Cerebellar cortex (tissue), 1 donor: ENCODE measurements at places on chromosomes 6 and 20.

GRCh38 chr6:111478749-111479148, 4.3 kb downstream of the REV3L start:
- DNase-seq = peak; percentile 60

DNA sequence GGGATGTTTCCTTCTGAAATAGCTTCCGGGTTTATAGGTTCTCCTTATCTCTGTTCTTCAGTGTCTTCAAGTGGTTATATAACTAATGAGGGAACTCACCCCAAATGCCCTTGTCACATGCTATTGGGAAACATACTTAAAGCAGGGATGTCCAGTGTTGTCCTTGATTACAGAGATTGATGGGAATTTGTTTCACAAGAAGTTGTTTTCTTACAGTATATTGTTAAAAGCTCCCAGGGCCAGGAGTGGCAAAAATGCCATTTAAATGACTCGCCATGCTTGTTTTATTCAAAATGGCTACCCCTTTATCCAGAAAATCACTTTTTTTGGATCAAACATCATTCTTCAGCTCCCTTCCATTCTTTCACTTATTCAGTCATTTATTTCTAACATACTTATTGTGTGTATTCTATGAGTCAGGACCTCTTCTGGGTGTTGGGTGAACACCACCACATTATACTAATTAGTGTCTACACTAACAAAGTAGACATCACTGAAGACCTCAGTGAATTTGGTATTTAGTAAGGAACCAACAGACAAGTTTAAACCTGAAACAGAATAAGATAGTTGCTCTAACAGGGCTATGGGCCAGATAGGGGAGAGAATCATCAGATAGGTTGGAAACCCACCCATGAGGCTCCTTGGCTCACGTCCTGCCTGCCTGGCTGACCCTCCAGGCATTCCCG, 791.1 kb downstream of the MAFB start:
- DNase-seq = no peak

- peak; percentile 62 for DNase-seq
These were observed 202.2 kb downstream of the ATXN1 start for GRCh38 chr6:16559071-16559470.

DNA sequence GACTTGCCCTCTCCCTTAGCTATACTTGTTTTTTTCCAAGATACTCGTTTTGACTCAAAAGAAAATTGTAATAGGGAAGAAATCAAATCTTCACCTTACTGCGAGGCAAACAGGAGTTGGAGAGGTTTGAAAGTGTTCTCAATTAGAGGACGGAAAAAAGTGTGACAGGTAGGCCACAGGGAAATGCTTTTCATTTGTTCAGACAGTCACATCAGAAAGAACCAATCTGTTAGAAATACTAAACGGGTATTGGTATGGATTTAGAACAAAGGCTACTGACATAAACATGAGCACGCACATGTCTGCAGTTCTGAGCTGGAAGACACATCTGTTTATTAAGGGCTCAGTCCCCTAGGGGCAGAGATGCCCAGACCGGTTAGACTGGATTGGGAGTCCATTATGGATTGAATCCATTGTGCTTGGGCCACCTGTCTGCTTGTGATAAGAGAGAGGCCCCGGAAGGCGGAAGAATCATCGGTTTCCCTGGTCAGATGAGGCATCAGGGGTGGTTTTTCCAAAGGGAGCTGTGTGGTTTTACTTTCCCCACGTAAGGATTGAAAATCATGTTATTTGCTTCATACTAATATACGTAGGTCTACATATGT, 220.9 kb upstream of the MYLIP start:
- no peak for DNase-seq

- DNase-seq = no peak
These were observed 217.2 kb upstream of the FOXA2 start for GRCh38 chr20:22801528-22801927.

- peak; percentile 25 for DNase-seq
These were observed 1.0 kb upstream of the DUSP22 start for GRCh38 chr6:291204-291696.

DNA sequence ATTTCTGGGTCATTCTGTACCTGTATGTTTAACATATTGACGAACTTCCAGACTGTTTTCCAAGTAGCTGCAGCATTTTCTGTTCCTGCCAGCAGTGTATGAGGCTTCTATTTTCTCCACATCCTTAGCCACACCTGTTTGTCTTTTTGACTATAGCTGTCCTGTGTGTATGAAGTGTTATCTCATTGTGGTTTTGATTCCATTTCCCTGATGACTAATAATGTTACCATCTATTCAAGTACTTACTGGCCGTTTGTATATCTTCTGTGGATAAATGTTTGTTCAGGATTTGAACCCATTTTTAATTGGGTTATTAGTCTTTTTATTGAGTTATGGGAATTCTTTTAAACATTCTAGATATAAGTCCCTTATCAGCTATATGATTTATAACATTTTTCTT, 95.2 kb downstream of the JAG1 start:
- DNase-seq = no peak

DNA sequence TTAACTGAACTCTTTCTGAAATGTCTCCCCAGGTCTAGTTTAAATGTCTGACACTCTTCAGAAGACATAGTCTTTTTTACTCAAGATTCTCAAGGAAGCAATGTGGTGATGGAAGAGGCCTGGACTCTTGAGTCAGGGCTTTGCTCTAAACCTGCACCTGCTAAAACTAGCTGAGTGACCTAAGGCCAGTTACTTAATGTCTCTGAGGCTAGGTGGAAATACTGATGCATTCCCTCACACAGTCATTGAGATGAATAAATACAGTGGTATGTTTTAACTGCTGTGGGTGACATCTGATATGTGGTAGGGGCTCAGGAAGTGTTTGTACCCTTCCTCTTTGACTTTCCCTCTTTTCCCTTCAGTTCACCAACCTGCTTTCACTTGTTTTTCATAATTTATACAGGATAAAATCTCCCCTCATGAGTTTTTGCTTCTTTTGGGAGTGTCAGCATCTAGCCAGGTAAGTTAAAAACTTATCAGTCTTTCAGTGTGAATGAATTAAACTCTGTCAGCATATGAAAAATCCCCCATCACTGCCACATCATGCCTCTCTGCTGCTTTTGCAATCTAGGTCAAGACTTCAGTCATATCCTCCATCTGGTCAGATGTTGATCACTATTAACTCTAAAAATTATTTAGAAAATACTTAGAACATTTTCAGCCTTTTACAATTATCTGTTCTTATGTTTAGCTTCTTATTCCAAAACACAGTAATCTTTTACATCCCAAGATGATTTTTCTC, 178.7 kb upstream of the TNFAIP3 start:
- DNase-seq = no peak

DNA sequence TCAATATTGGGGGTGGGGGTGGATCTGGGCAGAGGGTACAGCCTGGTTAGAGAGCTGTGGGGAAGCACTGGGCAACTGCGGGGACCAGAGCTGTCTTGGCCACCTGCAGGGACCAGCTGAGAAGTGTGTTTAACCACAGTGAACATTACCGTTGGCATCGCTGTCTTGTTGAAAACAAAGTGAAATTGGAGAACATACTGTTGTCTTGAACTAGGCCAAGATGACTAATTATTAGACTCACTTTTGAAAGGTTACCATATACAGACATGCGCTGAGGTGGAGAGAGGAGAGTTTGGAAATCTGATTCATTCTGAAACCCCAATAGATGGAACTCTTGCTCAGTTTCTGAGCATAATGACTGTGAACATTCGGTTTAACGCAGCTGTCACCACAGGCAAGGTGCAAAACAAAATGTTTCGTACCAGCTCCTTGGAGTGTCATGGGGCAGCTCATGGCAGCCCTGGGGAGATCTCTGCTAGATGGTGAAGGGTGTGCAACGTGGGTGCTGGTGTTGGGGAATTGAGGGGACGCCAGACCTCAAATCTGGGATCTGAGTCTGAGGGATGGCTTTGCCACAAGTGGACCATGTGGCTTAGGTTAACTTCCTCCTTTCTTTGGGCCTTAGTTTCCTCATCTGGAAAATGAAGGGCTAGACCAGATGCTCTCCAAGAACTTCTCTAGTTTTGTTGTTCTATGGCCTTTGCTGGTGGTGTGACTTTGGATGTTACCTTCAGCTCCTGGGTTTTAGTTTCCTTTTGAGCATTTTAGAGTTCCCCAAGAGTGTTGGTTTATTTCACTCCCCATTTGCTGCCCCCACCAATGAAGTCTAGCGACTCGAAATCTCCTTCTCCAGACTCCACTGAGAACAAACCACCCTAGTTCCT, 24.6 kb upstream of the GTSF1L start:
- DNase-seq = no peak

GRCh38 chr20:50930976-50931305, 296 bp downstream of the ADNP start:
- DNase-seq = no peak

DNA sequence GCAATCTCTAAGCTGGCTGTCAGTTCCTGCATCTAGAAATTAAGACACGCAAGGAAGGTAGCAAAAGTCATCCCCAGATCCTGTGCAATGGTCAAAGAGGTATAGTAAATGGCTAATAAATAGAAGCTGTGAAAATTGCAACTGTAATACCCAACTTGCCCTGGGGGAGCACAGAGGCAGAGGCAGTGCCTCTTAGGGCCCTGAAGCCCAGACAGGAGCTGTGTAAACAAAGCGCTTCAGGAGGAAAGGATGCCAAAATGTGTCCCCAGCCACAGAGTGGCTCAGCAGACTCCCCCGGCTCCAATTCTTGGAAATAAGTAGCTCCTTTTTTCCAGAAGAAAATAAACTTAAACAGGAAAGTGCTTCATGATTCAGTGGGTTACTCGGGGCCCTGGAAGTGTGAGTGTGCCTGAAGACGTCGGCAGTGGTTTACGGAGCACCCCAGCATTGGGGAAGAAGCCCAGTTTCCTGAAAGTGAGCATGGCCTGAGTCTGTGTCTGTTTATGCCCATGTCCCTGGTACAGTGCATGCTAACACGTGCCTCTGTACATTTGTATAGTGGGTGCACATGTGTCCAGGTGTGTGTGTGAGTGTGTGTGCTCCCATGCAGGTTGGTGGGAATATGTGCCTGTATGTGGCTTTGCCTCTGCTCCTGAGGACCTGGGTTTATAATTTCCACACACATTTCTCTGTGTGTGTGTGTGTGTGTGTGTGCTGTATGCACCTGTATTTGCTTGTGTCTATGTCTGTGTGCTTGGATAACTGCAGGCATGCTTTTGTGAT, 246.7 kb downstream of the MAFB start:
- no peak for DNase-seq

DNA sequence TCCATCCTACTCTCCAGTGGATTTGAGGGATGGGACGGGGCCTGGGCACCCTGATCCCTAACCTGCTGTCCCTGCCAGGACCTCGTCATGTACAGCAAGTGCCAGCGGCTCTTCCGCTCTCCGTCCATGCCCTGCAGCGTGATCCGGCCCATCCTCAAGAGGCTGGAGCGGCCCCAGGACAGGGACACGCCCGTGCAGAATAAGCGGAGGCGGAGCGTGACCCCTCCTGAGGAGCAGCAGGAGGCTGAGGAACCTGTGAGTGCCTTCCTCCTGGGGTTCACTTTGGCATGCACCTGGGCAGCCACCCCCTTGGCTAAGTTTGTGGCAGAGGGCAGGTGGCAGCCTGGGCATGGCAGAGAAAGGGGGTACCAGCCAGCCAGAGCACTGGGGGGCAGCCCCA, 5.7 kb downstream of the CDC25B start:
- DNase-seq = no peak

GRCh38 chr6:112781241-112781640, 434.1 kb downstream of the RFPL4B start:
- DNase-seq = no peak

DNA sequence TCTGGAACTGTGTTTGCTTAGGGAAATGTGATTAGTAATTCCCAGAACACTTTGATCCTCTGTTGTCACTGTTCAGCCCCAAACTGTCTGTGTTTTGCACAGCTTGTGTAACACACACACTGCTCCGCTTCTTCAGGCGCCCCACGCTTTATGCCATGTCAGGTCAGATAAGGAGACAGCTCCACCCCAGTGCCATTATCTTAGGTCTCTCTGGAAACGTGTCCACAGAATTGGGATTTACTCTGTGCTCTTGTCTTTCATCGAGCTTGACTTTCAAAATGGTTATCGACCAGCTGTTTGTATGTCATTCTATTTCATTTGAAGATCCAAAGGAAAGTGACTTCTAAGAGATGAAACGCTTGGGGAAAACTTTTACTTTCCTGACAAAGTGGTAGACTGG, 106.4 kb upstream of the SSTR4 start:
- no peak for DNase-seq

DNA sequence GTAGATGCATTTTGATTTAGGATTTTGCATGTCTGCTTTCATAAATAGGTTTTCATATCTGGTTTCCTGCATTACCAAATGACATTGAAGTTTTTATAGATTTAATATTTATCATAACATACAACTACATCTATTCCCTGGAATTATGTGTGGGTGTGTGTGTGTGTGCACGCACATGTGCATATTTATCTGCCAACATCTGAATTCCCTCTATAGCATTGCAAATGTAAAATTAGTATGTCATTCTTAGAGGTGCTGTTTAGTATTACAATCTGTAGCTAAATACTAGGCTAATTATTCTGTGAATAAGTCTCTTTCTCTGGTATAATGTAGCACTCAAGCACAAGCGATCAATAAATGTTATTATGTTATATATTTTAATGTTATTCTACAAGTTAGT, 477.9 kb upstream of the FLRT3 start:
- DNase-seq = no peak

DNA sequence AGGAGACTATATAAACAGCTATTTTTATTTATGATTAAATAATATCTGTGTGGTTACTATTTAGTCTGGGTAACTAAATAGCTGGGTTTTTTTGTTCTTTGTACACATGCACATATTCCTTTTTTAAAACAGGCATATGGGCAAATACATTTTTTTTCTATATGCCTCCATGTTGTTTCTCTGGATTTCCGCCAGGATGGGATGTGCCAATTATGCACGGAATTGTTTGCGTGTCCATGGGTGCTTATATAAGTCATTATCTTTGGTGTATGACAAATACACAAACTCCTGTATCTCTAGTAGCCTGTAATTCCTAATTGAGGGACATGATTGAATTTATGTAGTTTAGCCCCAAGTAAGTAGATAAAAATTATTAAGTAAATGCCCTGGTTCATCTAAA, 226.9 kb downstream of the BCKDHB start:
- DNase-seq = no peak

DNA sequence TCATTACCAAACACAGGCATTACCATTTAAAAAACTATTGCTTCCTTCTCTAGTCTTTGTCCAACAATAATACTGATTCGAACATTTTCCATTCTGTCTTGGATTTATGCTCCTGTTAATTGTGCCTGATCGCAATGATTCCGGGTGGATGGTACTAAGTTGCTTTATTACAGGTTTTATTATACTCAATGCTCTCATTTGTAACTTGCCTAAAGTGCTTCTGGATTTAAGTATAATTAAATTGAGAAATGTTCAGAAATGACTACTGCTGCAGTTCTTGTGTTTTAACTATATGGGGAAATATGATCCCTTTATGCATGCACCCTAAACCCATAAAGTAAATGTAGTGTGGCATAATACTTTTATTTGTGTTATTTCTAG, 7.2 kb downstream of the TFAP2A start:
- no peak for DNase-seq
